ENCODE measurements at places on chromosomes 5 and 9. TPM values are rescaled to one million over a fixed set of nuclear protein-coding genes. Genes with fewer than 3 reads are reported as not detected.

Gene WDR38
- total RNA-seq = not detected

Gene FAXDC2
- total RNA-seq = 8.4 TPM

Gene HACD4
- 2.1 TPM for total RNA-seq

Gene C1QTNF3
- 90.3 TPM for total RNA-seq

Gene VDAC1
- total RNA-seq = 257 TPM

Gene TMEM171
- not detected for total RNA-seq

All from skeletal muscle tissue (tissue), 5 donors.